ENCODE measurements at places on chromosomes 7 and 10.
A peak's percentile ranks its signal among the peaks of the same experiment; 100 is the strongest.

GRCh38 chr7:151110941-151111645 is 24.8 kb downstream of the AGAP3 start:
- peak; percentile 99 for DNase-seq

GRCh38 chr10:132270256-132270655 is 37.5 kb downstream of the STK32C start:
- DNase-seq: no peak

- no peak for DNase-seq
These were observed 123.9 kb upstream of the PPIF start for GRCh38 chr10:79223091-79224048.

DNA sequence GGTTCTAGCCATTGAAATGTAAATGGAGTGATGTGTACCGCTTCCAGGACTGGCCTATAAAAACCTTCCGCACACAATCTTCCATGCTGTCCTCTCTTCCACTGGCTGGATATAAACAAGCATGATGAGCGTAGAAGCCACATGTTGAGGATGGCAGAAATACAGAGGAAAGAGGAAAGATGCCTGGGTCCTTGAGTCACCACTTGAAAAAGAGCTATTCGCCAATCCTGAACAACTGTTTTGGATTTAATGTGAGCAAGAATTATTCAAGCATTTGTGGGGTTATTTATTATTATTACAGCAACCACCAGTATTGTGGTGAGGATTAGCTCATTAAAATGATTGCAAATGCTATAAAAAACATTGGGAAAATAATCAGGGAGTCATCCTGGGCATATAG is 45.8 kb upstream of the PLXNA4 start:
- DNase-seq: no peak

DNA sequence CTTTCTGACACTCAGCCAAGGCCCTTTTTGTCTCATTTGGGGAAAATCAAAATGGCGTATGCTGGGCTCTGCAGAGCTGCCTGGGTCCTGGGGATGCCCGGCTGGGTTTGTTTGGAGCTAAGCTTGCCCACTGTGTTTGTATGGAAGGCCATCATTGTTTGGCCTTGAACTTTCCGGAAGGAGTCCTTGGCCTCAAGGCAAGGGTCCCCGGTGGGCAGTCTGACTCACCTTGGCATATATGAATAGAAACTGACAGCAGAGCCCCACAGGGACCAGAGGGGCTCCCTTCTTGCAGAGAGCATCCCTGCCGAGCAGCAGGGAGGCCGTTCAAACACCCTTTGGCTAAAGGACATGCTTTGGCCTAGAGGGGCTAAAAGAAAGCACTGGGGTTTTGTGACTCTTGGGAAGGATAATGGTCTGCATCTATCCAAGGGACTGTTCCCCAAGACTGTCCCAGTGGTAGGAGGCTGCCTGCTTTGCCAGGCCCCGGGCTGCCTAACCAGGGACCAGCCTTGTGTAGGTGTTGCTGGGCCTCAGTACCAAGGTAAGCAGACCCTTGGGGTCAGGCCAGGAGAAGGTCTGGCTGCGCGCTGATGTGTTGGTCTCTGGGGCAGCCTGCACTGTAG is 15.0 kb downstream of the SLC18A2 start:
- no peak for DNase-seq

- no peak for DNase-seq
These were observed 22.7 kb downstream of the NT5C3A start for GRCh38 chr7:33039903-33040292.
